ENCODE measurements at places on chromosomes 5 and 9.

DNA sequence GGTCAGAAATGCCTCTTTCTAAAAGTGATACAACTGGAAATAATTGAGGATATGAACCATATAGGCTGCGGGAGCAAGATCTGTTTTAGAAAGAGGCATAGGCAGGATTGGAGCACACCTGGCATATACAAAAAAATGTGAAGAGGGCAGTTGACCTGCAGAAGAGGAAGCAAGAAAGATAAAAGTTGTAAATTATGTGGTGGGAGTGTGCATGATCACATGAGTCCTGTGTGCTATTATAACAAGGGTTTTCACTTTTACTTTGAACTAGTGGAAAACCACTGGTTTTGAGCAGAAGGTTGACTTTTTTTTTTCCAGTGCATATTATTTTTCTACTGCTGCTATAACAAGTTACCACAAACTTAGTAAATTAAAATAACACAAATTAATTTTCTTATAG, 489.3 kb downstream of the ANXA1 start:
- DNase-seq, result no peak

DNA sequence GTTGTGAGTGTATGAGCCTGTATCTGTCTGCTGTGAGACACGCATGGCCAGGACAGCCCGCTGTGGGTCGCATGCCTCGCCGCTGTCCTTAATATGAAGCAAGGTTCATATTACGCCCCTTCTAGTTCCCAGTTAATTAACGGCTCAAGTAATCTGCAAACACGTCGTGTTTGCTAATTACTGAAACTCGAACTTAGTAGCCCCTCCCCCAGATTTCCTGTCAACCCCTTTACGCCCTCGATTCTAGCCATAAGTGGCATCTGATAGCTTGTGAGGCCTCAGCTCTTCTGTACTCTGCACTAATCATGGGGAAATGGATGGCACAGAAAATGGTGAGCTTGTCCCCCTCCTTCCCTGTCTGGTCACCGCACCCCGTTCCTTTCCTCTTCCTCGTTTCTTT, 116.9 kb upstream of the OTULINL start:
- DNase-seq, result no peak

DNA sequence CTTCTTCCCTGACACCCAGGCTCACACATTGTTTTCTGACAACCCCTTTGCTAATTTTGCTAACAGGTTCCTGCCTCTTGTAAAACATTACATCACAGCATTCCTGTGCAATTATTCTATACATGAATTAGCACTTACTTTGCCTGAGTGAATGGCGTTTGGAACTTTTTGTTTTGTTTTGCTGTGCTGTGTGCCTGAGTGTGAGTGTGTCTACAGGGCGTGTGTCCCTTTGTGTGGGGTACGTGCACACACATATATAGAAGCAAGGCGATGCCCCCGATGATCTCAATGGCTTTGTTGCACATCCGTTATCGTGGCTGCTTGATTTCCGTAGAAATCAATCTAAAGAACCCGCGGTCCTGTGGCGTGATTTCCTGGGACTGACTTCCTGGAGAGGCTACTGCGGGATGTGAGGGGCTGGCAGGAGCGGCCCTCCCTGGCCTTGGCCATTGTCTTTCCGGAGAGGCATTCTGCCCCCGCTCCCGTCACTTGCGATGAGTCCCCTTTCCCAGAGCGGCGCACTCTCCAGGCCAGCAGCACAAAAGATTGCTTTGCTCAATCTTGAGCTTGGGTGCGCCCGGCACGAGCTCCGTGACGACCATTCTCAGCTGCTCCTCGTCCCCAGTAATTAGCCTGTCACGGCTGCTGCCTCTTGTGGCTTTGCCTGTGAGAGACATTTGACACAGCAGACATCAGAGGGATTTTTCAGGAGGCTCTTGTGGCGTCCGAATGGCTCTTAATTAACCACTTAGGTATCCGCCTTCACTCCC, 398.1 kb upstream of the IRX1 start:
- DNase-seq, result no peak

DNA sequence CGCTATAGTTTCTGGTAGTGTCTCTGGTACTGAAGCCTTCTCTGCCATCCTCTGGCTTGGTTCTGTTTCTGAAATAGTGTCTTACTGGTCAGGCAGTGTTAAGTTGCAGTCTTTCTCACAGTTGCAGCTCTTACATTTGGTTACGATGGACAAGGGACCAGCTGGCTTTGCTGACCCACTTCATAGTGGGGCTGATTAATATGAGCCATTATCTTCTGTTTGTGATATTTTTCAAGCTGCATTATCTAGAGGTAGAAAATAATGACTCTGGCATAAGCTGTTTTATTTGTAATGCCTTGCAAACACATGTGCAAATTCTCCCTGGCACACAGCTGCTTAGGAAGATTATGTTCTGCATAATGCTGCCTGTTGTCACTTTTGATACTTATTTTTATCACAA, 199.1 kb downstream of the KDM4C start:
- no peak for DNase-seq

DNA sequence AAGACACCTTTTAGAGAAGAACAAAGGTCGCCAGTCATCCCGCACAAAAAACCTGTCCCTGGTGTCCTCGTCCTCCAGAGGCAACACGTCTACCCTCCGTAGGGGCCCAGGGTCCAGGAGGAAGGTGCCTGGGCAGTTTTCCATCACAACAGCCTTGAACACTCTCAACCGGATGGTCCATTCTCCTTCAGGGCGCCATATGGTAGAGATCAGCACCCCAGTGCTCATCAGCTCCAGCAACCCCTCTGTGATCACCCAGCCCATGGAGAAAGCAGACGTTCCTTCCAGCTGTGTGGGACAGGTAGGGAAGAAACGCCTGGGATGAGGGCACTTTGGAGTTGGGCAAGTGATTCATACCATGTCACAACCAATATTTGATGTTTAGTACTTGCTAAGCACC, 77.4 kb downstream of the SH3RF2 start:
- no peak for DNase-seq

DNA sequence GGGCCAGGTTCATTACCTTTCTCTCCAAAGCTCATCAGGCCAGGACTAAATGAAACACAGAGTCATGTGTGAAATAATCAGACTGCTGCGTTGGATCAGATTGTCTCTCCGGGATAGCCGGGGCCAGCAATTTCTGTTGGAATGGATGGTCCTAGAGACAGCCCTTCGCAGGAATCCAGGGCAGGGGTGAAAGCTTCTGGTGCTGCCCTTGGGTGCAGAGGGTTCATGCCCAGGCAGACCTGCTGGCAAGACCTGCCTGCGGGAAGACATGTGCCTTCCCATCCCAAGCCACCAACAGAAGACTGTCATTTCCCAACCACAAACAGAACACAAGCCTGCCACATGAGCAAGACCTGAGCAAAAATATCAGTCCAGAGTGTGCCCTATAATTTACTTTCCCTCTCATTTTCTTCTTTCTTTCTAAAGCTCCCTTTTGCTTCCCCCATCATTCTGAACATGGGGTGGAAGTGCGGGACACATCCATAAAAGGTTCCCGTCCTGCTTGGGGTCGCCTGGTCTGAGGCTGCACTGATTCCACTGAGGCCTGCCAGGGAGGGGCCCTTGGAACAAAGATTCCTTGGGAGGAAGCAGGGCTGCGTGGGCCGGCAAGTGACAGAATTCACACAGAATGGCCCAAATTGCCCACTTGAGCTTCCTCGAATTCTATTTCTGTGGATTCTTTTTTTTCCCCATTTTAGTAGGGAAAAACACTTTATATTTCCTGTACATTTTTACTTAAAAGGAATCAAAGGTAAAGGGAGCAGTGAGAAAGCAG, 57.3 kb downstream of the UBE2QL1 start:
- no peak for DNase-seq

DNA sequence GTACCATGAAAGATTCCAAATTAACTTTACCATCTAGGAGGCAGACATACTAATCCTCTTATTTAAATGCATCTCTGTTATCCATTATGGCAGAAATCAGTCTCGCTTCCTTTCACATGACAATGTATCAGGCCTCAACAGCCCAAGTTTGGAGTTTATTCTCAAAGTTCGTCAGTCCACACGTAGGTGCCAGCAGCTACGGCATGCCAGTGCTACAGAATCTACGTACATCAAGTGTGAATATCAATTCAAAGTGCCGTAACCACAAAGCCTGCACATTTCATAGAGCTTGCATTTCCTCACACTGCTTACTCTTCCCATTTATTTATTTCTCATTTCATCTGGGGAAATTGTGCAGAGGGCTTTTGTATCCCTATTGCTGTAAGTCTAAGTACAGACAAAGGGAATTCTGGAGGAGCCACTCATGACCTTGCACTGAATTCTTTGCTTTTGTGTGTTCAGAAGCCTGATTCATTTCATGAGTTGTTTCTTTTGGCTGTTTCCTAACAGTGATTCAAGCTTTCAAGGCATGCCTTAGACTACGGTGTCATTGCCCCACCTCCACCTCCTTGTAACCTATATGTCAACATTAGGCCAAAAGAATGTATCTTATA, 10.0 kb downstream of the ENC1 start:
- DNase-seq, result no peak

- DNase-seq, result no peak
Observed at GRCh38 chr5:162664846-162665245, 597.3 kb downstream of the GABRG2 start.

- DNase-seq, result no peak
Observed at GRCh38 chr9:107438211-107439031, 51.1 kb downstream of the KLF4 start.

- no peak for DNase-seq
Observed at GRCh38 chr5:111229221-111229835, 5.1 kb downstream of the CAMK4 start.

DNA sequence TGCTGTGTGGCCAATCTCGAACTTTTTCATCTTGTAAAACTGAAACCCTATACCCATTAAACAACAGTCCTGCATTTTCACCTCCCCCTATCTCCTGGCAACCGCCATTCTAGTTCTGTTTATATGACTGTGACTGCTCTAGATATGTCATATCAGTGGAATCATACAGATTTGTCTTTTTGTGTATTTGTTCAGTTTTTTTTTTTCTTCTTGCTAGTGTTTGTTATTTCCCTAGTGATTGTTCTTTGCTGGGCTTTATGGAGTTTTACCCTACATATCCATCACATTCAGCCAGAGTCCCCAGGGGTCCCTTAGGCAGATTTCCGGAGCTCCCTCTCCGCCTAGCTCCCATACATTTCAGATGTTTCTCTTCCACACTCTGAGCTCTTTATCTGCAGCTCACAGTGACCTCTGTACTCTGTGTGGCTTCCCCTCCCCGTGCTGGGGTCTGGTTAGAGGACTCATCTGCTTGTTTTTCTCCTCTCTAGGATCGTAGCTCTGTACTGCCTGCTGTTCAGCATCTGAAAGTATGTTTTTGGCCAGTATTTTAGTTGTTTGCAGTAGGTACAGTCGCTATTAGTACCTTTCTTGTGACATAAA, 25.1 kb upstream of the CARTPT start:
- DNase-seq, result no peak

DNA sequence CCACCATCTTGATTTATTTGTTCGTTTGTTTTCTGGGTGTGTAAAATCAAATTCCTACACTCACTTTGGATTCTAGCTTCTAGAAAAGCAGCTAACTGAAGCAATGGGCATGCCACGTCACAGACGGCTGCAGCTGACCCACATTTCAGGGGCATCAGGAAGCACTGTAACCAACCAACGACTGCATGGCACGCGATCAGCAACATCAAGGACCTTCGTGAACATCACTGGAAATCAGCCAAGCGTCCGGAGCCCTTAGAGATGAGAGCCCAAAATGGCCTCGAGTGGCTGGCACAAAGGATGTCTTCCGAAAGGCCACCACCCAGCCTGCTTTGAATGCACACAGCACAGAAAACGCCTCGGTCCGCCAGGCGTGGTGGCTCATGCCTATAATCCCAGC, 191.1 kb downstream of the OLFM1 start:
- DNase-seq, result no peak

- DNase-seq, result no peak
Observed at GRCh38 chr9:37960631-37961030, 56.7 kb upstream of the SLC25A51 start.

DNA sequence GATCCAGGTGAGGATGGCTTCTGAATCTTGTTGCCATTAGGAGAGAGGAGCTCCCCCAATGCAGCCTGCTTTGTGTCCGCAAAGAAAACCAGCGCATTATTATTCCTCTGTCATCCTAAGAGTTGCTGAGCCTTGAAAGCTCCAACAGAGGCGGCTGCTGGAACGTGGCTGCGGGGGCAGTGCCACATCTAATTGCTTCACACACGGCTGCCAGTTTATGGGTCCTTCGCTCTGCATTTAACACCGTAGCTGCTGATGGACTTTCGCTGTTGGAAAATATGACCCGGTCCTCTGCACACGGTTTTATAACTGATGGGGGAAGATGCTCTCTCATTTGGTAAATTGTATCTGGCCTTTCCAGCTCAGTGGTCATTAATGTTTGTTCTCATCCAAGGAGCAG, 38.0 kb downstream of the ZNF622 start:
- no peak for DNase-seq

GRCh38 chr5:149567226-149567625, 14.1 kb upstream of the ARHGEF37 start:
- no peak for DNase-seq

DNA sequence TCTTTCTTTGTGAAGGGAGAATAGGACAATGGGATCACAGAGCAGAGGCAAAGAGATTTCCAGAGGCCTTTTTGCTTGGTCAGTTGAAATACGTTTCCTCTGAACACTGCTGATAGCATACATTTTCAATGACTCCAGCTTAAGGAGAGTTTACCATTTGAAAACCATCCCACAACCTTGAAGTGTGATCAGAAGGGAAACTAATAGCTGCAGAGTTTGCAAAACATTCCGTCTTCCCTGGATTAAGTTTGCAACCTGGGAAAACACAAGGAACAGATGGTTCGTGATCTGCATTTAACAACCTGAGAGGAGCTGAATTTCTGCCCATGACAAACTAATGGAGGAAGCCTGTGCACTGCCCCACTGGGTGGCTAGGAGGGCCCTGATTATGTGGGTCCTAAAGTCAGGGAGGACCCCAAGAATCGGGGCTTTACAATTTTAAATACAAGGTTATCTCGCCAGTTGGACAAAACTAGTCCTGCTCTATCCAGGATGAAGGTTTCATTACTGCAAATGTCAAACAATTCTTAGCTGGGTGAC, 35.6 kb downstream of the MTX3 start:
- DNase-seq, result no peak

DNA sequence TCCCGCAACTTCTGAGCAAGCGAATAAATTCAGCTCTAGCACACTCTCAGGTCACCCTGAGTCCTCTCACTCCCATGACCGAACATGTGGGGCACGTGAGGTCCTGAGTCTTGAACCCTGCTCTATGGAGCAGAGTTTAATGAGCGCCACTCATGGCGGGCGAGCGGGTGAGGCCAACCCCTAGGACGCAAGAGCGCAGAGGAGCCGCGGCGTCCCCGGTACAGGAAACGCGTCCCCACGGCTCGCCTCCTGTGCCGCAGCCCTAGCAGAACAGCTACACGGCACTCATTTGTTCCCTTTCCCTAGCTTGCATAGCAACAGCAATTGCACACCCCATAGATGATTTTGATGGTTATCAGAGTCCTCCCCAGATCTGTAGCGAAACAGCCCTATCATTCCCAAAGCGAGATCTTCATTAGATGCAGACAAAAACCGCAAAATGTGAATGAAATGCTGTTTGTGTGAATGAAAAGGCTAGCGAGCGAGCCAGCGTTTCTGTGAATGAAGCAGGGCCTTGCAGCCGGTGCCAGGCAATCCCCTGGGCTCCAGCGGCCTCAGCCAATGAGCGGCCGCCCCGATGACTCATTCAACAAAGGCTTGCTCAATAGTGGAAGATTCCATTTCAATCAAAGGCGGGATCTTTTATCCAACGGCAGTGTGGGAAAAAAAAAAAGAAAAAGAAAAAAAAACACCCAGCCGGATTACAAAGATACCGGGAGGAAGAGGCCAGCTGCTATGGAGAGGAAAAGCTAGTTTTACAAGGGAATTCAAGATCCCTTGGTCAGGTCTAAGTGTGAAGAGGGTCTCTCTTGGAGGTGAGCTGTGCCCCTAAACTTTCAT, 1.5 kb upstream of the SHC3 start:
- peak; percentile 39 for DNase-seq
